ENCODE measurements at places on chromosomes 4 and X.

DNA sequence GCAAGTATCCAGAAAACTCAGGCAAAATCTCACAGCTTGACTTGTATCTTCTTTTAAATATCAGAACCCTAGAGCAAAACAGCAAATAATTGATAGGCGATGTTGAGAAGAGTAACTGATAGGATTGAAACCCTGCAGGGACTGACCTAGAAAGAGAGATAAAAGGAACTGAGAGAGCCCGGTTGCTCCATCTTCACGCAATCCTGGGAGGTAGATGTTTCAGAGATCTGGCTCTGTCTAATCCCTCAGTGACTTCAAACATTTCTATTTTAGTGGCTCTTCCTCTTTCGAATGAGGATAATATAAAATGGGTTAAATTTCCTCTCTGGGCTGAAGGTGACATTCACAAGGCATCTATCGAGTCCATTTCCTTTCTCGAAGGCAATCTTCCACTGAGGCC is 39.3 kb upstream of the RPL34 start:
- DNase-seq, result no peak

GRCh38 chrX:78687586-78687985 is 28.5 kb upstream of the RTL3 start:
- no peak for DNase-seq

GRCh38 chr4:25795566-25796454 is 67.0 kb downstream of the SEL1L3 start:
- DNase-seq, result no peak

DNA sequence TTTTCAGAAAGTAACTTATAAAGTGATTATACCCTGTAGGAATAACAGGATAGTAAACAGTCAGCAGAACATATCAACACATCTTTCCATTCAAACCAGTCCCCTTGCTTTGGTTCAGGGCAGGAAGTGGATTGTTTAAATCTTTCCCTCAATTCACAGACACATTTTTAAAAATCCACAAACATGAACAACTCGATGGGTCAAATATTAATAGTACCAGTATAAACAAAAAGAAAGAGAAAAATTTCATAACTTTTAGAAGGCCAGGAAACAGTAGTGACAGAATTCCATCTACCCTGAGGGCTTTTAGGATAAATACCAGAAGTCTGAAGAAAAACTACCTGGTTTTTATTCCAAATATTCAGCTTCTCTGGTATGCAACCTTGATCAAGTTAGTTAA is 1072.8 kb upstream of the PABPC4L start:
- DNase-seq, result no peak

- DNase-seq, result no peak
Observed at GRCh38 chrX:12480956-12481355, 310.3 kb upstream of the PRPS2 start.

GRCh38 chr4:139761461-139761860 is 95.8 kb downstream of the MGST2 start:
- DNase-seq, result no peak

DNA sequence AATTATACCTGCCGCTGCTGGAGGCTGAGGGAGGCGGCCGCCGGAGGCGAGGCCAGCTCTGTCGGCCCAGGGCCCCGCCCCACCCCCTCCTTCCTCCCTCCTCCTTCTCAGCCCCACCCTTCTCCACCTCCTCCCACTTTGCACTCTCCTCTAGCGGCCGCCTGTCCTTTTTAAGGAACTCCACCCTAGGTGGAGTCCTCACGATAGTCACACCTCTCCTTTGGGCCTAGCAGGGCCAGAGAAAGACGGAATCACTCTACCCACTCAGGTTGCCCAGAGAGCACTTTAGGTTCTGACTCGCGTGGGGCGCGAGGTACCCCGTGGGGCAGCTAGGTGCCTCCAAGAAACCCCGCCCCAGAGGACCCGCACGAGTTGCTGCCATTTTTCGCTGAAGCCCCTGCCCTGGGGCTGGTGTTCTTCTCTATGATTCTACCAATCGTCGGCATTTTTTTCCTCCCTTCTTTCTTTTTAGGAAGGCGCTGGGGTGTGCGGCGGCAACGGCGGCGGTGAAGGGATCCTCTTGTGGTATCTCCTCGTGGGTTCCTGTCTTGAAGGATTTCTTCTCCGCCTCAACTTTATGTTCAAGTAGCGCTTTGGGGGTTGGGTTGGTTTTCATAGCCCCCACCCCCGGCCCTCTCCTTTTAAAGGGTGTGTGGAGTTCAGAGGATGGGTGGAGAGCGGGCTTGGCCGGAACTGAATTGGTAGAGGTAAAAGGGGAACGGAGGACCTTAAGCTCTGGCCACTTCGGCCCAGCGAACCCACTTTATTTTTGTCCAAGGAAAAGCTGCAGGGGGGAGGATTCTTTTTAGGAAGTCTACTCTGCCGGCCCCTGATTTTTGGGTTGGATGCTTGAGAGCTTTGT is at the start of gene KLF8:
Gene KLF8, plus strand, starts transcription at position 136 of the 862 bp plus-strand sequence. CDS start 979 bp downstream, outside the sequence.
- DNase-seq, result no peak

DNA sequence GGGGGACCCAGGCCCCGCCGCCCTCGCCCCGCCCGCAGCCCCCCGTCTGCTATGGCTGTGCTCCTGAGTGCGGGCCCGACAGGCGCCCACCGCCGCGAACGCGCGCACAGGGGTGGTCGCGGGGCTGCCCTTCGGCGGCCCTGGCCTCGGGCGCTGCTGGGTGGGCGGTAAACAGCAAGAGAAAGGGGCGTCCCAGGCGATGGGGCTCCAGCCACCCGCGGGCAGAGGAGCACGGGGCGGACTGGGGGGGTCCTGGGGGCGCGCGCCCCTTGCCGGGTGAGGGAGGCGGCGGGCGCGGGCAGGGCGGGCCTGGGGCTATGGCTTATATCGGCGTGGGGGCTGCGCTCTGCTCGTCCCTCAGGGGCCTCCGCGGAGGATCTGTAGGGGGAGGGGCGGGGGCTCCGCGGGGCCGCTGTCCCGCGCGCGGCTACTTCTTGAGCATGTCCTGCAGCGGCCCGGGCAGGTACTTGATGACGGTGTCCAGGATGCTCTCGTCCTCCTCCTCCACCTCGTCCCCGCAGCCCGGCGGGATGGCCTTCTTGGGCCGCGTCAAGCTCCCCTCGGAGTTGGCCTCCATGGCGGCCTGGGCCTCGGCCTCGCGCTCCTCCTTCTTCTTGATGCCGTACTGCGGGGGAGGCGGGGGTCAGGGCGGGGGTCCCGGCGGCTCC is 39.7 kb downstream of the CPLX1 start:
- no peak for DNase-seq

DNA sequence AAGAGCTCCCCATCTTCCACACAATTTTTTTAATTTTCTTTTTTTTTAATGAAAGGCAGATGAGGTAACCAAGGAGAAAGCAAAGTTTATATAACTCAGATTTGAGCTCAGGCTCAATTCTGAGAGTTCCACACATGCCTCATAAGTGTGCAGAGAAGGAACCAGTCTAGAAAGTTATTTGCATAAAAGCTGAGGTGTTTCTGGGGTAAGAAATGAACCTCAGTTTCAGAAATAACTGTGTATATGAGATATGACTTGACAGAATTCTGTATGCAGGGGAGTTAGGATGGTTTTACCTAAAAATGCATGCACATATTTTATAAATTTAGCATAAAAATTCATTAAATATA is 51.3 kb downstream of the DTHD1 start:
- no peak for DNase-seq

DNA sequence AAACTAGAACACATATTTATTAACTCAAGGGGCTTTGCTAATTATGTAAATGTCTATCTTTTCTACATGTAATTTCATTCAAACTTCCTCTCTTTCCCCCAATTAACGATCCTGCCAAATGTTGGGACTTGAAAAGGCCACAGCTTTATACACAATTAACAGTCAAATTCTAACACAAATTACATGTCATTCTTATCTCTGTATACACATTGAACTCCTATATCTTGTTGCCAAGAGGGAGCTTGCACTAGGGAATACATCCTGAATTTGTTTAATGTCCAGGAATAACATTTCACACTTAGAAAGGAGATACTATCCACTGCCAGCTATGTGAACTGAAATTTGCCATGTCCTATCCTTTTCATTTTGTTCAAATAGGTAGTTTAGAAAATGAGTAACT is 38.9 kb upstream of the MAB21L2 start:
- no peak for DNase-seq

DNA sequence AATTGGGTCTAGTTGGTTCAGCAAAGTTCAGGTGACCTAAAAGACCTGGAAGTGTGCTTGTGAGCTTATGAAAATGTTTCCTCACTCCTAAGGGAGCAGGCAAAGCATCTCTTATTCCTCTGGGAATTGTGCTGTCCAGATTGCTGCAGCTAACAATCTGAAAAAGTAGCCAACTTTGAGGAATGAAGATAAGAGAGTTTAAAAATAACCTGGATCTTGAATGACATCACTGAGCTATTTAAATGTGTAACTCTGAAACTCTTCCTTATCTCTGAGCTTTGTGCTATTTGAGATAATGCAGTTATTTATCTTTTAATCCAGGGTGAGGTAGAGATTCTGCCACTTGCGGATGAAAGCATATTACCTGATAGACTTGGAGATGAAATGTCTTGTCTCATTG is 384.8 kb downstream of the PPP4R3C start:
- DNase-seq, result no peak

DNA sequence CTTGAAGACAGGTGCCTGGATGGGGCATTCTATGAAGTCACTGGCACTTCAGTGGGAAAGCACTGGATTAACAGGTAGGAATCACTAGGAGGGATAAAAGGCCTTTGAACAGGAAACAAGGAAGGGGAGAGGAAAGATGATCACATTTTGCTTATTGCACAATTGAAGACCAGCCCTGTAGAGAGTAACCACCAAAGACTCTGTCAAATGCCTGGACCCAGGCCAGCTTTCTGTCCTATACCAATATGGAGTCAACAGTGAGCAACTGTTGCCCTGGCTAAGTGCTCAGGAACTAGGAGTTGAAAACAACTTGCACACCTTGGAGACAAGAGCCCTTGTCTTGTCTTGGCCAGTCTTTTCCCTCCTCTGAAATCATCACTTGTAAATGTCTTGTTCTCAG is 14.1 kb upstream of the RTL3 start:
- DNase-seq, result no peak

DNA sequence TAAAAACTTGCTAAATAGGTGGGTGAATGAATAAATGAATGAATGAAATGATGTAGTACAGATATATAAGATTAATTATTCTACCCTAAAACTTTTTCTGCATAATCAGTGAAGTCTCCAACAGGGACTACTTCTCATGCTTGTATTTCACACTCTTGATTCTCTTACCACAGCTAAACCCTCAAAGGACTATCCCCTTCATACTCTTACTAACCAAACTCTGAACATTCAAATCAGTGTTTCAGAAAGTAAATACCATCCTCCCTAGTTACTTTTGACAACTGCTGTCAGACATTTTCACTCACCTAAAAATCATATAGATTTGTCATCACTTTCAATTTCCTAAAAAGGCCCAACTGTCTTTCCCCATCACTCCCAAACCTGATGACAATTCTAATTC is 234.3 kb upstream of the HHIP start:
- no peak for DNase-seq

- no peak for DNase-seq
Observed at GRCh38 chrX:65994519-65995506, 45.1 kb downstream of the VSIG4 start.

DNA sequence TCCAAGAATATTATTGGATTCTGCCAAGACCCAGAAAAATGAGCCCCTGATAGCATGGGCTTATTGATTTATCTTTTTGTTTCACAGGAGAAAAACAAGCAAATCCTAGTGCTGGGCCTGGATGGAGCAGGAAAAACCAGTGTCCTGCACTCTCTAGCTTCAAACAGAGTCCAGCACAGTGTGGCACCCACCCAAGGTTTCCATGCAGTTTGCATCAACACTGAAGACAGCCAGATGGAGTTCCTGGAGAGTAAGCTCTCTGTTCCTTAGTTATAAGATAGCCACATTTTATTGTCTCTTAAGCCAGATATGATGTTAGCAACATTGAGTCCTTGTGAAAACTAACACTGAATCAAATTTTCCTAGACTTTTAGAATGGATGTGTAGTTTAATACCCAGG is 5.5 kb downstream of the ARL9 start:
- DNase-seq, result no peak

GRCh38 chr4:73843369-73843768 is 6.9 kb downstream of the CXCL6 start:
- no peak for DNase-seq

DNA sequence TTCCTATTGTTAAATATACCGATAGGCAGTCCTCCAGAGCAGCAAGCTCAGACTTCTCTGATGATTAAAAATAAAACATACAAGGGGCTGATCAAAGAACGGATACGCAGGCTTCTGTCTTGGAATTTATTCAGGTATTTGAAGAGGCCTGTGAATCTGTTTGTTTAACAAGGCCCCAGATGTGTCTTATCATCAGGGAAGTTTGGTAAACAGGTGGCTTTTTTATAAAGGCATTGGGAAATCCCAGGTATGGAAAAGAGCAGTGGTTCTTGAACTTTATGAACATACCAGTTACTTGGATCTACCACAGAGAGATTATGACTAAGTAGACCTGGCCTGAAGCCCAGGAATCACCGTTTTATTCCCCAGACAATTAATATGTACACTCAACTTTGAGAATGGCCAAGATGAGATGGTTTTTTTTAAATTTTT is 47.9 kb downstream of the SOWAHB start:
- DNase-seq, result no peak

DNA sequence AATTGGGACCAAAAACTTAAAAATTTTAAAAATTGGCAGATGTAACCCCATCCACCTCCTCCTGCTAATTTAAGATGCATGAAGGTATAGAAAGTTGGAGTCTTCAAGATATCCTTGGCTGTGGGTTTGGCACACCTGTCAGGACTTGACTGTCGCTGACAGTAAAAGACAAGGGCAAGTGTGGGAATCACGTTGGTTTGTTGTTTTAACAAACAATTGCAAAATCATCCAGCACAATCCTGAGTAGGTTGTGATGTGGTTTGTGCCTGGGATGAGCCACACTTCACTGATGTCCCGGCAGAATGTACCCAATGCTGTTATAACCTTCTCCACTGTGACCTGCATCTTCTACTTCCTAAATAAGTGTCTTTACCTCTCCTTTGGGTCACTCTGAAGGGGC is 24.0 kb downstream of the HOPX start:
- no peak for DNase-seq

DNA sequence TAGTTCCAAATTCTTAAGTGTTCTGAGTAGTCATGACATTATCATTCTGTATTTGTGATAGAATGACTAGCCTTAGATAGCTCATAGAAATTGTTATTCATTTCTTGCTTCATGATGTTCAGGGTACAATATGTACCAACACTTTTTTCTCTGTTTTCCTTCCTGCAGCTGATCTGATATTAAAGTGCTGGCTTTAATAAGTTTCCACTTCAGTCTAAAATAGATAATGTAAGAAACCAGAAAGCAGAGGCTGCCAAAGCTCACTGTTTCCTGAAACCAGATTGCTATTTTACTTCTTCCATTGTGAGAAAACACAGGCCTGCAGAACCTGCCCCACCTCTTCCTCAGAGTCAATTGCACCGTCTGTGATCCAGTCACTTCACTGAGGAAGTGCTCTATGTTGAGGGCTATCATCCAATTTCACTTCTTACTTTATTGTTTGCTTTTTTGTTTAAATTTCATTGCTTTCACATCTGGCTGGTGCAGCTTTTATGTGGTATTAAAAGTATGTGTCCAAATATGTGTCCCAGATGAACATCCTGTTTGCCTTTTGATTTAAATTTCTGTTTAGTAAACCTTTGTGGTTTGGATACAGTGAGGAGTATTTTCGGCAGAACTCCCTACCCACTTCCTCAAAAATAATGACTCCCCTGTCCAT is 652.1 kb downstream of the ANKRD50 start:
- no peak for DNase-seq
